T-helper 2 cell (primary cell): ENCODE measurements at places on chromosomes 5 and 9.

DNA sequence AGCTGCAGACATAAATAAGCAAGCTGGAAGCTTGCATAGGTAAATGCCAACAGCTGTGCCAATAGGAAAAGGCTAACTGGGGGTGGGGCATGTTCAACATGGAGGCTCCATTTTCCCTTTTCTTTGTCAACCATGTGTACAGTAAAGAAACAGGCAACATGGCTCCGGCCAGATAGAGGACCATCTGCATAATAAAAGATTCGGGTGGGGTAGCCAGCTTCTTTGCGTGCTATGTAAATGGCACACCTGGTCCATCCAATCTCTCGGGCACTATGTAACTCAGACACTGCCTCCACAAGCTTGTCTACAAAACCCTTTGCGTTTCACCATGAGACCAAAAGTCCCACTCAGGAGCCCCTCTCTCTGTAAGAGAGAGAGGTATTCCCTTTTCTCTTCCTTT lies 41.7 kb upstream of the DENND4C start:
- no peak for DNase-seq

GRCh38 chr5:12292610-12293204 lies 388.5 kb upstream of the CTNND2 start:
- DNase-seq = no peak

DNA sequence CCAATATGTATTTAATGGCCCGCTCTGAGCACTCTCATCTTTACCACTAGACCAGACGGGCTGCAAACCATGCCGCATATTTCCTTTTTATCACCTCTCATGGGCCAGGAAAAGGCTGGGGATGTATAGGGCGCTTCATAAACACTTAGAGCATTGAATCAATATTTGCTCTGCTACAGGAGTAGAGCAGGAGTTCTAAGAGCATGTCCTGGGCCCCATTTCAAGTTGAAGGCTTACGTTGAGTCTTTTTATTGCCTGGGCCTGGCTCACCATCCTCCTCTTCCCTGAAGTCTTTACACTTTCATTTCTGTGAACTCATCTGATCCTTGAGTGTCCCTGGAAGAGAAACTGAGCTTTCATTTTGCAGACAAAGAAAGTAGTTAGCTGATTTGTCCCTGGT lies 112.4 kb downstream of the FSTL4 start:
- DNase-seq = no peak

DNA sequence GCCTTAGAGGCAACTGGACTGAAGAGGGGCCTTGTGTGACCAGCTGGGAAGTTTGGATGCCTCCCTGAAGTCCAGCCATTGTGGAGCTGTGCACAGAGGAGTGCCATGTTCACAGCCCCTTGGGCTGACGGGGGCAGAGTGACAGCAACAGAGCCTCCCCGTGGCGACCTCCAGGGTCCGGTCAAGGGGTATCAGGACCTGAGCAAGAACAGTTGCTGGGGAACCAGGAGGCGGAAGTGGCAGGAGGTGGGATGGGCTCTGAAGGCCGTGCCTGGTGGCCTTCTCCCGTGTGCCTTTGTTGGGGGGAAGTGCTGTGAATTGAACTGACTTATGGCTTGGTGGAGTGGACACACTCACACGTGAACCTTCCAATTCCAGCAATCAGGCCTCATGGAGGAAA lies 14.0 kb downstream of the BNIP1 start:
- no peak for DNase-seq

DNA sequence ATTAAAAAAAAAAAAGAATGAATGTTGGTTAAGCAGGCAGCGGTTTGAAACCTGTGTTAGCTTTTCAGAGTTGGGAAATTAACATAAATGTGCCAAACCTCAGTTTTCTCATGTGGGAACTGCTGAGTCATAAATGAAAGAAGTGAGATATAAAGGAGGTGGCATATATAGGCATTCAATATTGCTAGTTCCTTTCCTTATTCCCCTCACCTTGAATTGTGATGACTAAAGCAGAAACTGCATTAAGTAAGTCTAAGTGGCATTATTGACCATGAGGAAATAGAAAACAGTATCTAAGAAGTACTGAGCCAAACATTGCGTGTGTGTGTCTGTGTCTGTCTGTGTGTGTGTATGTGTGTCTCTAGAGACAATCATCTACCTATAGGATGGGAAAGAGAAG lies 691.2 kb downstream of the TLR4 start:
- DNase-seq = no peak

- peak; percentile 13 for DNase-seq
Observed at GRCh38 chr5:110414360-110414759, 312.1 kb downstream of the TMEM232 start.

DNA sequence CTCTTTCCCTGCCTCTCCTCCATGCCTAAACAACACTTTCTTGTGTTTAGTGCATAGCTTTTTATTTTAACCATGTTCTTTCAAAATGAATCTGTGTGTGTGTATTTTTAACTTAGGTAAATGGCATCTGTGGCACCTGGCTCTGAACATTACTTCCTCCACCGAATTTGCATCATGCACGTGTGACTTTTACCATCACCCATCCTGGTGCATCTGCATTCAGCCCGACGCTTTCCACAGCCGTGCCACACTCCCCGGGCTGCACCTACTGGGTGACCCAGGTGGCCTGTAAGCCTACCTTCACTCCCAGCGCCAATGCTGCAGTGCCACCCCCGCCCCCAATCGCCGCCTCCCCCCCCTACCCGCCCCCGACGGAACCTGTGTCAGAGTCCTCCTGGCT lies 12.7 kb upstream of the FCN1 start:
- no peak for DNase-seq

DNA sequence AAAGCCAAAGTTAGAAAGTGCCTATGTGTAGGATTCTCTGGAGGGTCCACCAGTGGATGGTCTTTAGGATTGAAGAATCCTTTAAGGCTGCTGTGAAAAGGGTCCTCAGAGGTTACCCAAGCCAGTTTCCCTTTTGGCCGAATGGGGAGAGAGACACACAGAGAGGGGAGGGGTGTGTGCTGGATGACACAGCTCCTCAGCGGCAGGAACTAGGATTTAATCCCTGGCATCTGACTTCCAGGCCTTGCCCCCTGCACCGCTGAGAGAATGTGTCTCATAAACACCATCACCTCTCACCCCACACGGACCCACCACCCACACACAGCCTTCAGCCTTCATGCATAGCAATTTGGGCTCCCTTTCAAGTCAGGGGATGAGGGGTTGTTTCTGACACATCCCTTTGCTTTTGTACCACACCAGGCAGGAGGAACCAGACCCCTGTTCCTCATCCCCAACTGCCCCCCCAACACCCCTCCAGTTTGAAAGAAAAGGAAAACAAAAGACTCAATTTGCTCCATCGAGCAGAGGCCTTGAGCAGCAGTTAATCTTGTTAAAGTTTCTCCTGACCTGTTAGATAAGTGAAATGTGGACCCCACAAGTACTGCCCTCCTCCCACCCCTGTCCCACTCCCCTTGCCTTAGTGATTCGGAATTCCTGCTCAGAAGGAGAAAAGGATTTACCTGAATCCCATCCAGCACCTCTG lies 4.0 kb downstream of the PAPPA start:
- DNase-seq = no peak

GRCh38 chr5:152016421-152016820 lies 91.8 kb upstream of the GLRA1 start:
- DNase-seq = no peak

- no peak for DNase-seq
Observed at GRCh38 chr5:143775258-143775657, 36.7 kb upstream of the HMHB1 start.

GRCh38 chr9:112582371-112583262 lies 96.0 kb downstream of the KIAA1958 start:
- DNase-seq = no peak

DNA sequence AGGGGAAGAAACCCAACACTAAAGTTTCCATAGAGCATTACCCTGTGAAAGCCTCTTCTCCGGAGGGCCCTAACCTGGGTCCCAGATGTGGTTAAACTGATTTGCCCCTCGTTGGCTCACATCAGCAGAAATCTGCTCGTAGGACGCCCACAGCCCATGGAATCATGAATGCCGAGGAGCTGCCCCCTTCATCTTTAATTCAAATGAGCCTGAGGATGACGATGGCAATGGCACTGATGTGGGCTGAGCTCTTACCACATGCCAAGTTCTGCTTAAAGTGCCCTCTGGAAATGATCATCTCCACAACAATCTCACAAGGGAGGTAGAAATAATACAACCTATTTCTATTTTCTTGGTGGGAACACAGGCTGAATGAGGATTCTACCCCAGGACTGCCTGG lies 183.3 kb downstream of the FSTL4 start:
- DNase-seq = no peak

DNA sequence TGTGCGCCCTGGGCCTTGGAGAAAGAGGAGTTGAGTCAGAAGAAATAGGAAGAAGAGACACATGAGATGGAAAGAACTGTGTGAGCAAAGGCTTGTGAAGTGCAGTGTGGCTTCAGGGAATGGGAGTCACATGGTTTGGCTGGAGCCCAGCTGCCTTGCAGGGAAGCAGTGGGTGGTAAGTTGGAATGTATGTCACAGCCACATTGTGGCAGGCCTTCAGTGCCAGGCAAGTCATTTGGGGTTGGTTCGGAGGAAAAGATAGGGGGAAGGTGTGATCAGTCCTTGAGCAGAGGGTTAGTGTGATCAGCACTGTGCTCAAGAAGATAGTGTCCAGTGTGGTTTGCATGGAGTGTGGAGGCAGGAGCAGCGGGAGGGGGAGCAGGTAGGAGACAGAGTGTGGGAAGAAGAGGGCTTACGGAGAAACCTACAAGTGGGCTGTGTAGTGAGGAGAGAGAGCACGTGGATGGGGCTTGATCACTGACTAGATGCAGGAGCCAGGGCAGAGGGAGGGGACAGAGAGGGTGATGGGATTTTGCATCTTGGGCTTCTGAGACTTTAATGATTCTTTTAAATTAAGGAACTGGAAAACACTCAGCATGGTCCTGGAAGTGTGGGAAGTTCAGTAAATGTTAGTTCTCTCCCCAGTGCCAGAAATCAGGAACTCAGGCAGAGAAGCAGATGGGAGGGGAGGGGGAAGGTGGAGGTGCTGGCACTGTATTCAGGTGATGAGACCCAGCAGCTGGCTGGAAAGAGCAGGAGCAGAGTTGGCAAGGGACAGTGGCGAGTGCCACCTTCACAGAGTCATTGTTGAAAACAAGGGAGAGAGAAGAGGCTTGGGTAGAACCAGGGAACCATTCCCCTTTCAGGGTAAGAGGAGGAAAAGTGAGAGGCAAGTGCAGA lies 46.6 kb downstream of the ARHGAP26 start:
- no peak for DNase-seq

GRCh38 chr5:36740259-36740898 lies 134.0 kb downstream of the SLC1A3 start:
- DNase-seq = no peak

DNA sequence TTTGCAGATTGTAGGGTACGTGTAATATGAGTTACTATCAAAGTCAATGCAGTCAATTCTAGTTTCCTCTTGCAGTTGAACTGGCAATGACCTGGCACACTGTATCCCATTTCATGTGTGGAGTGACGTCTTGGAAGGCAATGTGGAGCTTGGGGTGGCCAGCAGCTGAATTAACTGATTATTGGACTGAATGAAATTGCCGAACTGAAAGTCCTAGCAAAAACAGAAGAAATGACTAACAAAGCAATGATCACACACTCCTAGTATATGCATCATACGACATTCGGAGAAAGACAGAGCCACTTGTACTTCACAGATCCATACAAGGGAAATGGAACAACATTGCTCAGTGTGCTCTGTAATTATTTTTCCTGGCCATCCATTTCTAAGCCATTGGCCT lies 259.1 kb upstream of the DAPK1 start:
- no peak for DNase-seq

DNA sequence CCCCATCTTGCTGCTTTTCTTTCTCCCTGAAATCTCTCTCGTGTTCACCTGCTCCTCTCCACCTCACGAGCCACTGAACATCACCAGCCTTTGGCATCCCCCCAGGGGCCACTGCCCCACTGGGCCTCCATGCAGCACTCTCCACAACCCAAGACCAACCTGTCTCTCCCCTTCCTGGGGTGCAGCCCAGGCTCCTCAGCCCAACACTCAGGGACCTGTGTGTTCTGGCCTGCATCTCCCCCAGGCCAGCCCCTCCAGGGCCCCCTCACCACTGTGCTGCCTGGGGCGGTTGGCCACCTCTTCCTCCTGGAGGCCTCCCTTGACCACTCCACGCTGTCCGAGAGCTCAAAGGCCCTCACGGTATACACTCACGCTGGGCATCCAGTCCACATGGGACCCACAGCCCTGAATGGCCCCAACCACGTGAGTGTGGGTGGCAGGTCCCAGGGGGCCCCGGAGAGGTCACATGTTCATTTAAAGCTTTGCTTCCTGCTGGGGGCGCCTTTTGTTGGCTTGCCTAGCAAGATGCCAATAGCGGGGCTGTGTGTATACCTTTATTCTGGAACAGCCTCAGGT lies 453 bp upstream of the DOK3 start:
- no peak for DNase-seq

GRCh38 chr9:13267743-13268142 lies 11.7 kb downstream of the MPDZ start:
- DNase-seq = no peak

- DNase-seq = no peak
Observed at GRCh38 chr9:113363336-113363735, 13.4 kb downstream of the HDHD3 start.

DNA sequence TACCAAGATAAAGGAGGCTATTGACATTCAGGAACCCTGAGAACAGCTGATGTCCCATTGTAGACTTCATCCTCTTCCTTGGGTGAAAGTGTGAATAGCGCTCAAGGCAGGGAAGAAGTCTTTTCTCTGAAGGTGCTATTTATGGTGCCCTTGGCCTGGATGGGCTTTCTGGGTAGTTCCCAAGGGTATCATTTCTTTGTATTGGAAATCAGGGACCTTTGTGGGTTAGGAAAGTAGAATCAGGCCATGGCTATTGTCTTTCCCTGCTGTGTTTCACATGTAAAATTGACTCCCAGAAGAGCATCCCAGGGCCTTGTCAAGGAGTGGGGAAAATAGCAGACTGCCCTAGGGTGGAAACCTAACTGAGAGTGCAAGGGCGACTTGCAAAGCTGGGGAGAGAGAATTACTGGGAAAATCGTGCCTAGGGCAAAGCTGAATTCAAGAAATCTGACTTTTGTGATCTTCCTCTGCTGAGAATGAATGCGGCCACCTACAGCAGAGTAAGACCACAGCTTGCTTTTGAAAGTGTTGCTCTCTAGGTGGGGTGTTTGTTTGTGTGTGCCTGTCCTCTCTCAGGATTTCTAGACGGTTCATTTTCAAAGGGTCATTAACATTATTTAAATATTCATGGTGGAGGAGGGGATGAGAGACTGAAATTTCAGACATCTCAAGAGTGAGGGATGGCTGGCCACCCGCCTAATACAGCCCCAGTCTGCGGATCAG lies 160.6 kb downstream of the C9orf152 start:
- DNase-seq = no peak

DNA sequence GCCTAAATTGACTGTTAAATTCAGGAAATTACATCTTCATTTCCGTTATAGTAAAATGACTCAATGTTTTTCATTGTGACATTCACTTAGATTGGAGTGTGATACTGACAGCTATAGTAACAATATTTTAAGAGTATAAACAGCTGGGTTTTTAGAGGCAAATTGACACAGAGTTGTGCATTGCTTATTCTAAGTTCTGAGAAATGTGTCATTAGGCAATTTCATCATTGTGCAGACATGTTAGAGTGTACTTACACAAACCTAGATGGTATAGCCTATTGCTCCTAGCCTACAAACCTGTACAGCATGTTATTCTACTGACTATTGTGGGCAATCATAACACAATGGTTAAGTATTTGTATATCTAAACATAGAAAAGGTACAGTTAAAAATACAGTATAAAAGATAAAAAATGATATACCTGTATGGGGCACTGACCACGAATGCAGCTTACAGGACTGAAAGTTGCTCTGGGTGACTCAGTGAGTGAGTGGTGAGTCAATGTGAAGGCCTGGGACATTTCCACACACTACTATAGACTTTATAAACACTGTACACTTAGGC lies 132.7 kb downstream of the PDE4D start:
- peak; percentile 28 for DNase-seq
